ENCODE measurements at places on chromosomes 16 and 17.
A peak's percentile ranks its signal among the peaks of the same experiment; 100 is the strongest.

DNA sequence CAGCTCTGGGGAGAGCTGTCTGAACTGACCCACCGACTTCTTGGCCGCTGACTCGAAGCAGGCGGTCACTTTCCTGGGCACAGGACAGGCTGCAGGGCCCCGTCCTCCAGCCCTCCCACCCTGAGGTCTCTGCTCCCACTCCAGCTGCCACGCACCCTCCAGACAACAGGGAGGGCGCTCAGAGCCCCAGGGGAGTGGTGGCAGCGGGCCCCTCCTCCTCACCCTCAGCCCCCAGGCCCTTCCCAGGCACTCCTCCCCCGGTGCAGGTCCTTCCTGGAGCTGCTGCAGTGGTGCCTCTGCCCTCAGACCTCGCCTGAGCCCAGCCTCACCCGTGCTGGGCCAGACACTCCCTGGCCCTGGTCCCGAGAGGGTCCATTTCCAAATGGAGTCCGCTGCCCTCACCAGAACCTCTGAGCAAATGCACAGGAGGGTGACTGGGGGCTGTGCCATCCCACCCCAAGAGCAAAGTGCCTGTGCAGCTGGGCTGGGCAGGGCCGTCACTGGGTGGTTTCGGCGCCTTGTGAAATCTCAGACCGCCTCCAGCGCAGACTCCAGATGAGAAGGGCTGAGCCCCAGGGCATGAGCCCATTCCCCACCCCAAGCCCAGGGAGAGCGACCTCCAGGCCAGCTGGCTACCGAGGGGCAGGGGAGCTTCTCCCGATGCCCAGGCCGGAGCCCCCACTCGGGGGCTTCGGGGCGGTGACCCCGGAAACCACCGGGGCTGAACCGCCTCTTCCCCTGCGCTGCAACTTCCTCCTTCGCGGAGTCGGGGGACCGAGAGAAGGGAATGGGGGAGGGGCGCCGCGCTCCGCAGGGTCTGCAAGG is 717 bp downstream of the CYBA start:
- no peak for DNase-seq

- DNase-seq = no peak
Observed at GRCh38 chr16:23229714-23230113, 47.2 kb downstream of the SCNN1G start.

- no peak for DNase-seq
Observed at GRCh38 chr17:77827511-77827910, 131.0 kb upstream of the TNRC6C start.

DNA sequence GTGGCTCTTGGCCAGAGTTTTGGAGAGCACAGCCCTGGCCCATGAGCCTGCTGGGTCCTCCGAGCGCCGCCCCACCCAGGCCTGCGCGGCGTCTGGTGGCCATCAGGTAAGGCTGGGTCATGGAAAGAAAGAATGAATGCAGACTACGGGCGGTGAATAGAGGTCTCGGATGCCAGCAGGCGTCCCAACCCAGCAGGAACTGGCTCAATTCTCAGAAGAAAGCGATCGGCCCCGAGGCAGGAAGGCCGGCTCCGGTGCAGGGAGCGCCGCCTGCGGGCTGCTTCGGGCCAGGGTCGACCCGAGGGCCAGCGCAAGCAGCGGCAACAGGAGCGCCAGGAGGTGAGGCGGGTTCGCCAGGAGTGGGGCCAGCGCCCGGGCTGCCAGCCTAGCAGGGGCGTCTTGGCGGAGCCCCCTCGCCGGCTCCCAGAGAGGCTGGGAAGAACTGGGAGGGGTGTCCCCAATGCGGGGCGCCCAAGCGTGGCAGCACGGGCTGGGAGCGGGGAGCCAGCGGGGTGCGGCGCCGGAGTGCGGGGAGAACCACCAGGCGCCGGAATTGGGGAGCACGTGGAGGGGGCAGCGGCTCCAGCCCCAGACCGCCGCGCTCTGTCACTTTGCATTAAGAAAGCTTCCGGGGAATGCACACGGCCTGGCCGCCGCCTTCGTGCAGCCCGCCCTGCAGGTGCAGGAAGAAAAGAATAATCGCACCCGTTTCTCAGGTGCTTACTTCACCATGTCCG is 7.1 kb upstream of the TMC5 start:
- DNase-seq = no peak

DNA sequence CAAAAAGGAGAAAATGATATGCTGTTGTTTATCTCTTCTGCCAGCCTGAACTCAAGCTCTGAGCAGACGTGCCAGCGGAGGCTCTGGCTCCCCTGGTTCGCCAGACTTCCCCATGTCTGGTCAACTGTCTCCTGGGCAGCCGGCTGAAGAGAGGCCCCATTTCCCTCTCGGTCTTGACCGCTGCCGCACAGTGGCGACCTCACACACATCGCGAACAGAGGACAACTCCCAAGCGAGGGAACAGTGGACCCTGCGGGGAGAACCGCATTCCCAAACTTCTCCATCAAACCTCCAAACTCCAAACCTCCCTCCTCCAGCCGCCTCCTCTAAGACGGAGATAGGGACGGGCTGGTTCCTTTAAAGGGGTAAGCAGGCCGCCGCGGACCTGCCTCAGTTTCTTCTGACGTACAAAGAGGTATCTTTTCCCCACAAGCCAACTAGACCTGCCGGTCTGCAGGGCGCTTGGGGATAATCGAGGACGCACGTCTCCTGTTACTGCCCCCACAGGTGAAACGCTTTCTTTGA is 24.9 kb upstream of the RFFL start:
- peak; percentile 35 for DNase-seq

DNA sequence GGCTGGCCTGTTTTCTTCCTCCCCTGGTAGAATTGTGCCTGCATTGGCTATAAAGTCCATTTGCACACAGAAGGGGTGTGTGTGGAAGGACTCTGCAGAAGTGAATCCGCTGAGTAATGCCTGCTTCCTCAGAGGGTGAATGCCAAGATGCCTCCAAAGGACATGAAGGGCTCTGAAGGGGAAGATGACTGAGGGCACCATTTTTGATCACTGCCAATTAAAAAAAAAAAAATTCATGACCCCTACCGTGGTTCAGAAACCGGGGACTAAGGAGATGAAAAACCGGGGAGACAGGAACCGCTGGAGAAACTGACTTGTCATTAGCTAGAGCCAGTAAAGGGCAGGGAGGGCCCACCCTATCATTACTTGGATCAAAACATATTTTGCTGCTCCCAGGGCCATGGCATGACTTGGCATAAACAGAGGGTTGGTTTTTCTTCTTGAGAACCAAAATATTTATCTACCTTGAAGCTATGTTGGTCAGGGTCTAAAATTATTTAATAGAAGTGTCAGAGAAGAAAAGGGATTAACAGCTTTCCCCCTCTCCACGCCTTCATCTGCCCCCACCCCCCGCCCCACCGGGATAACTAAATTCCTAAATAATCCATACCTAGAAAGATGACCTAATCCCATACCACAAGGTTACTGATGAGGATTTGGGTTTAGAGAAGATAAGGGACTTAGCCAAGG is 3.6 kb upstream of the USP7 start:
- no peak for DNase-seq

DNA sequence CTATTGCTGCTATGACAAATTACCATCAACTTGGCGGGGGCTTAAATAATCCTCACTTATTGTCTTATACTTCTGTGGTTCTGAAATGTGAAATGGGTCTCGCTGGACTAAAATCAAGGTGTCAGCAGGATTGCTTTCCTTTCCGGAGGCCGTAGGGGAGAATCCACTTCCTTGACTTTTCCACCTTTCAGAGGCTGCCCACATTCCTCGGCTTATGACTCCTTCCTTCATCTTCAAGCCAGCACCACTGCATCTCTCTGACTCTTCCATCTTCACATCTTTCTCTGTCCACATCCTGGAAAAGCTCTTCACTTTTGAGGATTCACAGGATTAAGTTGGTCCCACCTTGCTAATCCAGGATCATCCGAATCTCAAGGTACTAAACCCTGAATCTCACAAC is 217.8 kb downstream of the GRIN2A start:
- no peak for DNase-seq

DNA sequence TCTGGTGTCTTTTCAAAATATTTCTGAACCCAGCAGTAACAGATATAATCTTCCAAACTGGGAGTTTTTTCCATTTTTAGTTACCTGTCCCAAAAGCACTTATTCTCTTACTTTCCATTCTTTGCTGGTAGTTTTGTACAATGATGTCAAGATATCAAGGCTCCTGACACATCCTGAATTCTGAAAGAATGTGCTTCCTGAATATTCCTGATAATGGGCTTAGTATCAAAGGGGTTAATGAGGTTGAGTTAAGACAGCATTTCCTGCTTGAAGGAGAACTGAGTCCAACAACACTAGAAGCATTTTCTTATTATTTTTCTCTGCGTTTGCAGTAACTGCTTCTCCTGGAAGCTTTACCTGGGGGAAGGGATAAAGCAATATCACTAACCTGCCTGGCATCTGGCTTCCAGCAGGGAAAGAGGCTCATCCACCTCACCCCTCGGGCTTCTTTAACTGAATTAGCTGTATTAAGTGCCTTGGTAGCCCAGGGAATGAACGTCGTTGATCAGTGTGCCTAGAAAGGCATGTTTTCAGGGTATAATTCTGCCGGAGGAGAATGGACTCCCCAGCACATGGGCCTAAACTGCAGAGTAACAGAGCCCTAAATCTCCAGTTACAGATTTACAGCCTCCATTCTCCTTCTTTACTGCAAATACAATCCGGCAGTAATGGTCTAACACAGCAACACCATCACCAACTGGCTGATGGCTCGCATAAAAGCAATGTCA is 134.4 kb downstream of the SNX11 start:
- DNase-seq = no peak

DNA sequence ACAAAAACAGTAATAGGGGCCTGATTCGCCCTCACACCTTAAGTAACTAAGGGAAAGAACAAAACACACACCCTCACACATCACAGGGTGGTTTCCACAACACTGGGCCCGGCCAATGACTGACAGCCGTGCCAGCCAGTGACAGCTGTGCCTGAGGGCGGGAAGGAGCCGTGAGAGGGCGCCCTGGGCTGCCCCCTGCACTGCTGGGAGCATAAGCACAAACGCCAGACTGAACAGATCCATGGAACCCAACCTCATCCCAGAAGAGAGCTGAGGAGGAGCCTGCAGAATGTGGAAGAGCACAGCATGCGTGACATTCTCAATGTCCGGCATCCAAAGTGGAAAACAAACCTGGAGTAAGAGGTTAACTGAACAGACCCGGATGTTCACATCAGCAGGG is 16.0 kb downstream of the CSNK1D start:
- DNase-seq = no peak

DNA sequence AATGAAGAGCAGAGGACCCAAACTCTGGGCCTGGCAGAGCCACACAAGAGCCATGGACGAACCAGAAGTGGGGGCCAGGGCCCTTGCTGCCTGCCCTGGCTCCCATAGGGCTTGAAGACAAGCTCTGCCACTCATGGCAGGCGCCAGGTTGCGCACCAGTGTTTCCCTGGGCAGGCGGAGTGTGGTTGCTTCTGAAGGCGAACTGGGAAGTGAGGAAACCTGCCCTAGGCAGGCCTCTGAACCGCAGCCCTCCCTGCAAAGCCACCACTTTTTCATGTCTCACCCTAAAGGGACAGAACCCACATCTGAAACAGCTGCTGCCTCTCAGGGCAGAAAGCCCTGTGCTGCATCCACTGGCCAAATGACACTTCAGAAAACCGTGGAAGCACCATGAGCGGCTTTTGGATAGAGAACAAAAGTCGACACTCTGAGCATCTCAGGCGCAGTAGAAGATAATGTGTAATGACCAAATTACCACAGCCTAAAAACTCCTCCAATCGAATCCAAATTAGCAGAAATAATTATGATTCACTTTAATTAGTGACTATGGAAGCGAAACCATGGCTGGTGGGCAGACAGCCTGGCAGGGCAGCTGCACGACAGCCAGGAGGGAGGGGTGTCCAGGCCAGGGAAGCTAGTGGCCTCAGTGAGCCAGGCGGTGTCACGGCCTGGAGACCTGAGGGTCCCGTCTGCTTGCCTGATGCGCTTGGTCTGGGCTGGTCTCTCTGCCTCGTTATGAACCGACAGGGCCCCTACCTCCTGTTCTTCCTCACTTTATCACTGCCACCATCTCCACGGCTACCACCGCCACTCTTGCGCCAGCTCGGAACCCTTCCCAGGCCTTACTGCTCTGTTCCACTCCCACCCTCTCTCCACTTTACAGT is 59.1 kb downstream of the PRMT7 start:
- no peak for DNase-seq

DNA sequence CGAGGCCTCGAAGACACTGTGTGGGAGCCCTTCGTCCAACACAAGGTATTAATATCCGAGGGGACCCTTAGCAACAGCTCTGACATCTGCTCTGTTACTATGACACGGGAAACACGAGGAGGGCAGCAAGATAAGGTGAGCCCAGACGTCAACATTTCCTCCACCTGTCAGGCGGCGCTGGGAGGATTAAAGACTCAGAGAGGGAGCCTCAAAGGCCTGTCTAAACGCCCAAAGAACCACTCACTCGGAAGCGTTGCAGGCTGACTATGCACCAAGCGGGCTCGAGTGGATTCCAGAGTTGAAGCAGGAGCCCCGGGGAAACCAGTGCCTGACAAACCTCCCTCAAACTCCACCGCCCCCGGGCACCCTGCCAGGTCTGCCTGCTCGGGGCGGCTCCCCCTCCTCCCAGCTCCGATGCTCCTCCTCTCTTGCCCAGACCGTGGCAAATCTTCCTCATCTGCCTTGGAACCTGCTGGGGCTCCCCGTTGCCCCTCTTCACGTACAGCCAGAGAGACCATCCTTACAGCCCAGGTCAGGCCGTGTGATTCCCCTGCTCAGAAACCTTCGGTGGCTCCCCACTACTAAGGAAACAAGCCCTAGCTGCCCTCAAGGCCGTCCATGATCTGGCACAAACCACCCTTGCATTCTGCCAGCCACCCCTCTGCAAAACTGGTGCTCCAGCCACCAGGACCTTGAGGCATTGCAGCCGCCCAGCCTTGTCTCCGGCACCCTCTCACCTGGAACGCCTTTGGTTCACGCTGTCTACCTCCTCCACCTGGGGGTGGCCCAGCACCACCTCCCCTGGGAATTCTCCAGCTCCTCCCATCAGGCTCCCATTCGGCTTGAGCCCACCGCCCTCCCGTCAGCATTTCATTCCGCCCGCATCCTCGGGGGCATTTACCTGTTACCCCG is 16.2 kb downstream of the RPH3AL start:
- no peak for DNase-seq

DNA sequence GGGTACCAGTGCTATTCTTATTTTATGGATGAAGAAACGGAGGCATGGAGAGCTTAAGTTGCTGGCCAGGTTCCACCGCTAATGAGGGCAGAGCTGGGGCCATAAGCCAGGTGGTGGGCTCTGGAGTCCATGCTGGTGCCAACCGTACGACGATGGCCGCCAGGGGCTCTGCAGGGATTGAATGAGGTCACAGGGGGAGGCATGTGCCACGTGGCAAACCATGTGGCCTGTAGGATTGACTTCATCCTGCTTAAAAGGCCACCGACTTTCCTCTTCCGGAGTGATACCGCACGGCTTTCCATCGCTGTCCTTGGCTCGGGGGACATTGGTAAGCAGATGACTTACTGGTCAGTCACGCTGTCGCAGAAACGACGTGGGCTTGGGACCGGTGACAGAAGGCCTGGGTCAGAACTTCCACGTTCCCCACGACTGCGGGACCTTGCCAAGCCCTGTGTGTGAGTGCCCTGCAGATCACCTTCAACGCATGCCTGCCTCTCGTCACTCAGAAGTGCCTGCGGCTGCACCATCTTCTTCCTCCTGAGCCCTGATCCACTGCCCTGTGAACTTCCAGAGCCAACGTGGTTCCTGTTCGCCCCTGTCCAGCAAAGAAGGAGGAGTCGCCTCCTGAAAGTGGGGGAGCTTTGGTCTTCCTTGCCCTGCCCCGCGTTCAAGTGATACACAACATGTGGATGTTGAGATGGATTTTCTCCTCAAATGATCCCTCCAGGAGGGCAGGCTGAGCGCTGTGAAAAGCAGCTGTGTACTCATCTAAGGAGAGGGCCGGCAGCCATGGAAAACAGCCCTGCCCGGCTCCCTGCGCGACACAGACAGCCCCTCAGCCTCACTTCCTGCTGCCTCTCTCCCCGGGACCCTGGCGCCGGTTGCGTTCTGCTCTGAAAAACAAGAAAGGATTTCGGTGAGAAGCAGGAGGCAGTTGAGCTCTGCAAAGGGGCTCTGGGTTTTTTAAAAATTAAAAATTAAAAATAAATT is 176.7 kb downstream of the C16orf95 start:
- no peak for DNase-seq
